ENCODE measurements at places on chromosomes 1 and 21.

GRCh38 chr1:183094351-183094750, 71.1 kb downstream of the LAMC1 start:
- H3K4me3 ChIP-seq, result no peak overlapping the region
- no peaks in the 10 kb centered on the region for H3K27me3 ChIP-seq

DNA sequence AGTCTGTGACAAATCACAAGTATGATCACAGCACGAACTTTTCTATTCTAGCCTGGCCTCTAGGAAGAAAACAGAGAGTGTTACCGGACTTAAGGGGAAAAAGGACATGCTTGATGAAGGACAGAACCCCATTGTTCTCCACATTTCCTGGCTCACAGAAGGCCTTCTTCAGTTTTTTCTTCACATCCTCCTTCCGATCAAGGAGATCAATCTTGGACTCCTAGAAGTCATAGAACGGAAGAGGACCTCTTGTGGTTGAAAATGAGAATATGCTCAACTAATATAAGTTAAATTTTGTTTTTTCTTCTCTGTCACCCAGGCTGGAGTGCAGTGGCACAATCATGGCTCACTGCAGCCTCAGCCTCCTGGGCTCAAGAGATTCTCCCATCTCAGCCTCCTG, 30.3 kb downstream of the YARS1 start:
- H3K27ac ChIP-seq, result no peak overlapping the region
- H3K36me3 ChIP-seq, result no peaks in the 10 kb centered on the region
- DNase-seq, result no peak
- H3K27me3 ChIP-seq, result no peaks in the 10 kb centered on the region

- no peaks in the 10 kb centered on the region for H3K4me1 ChIP-seq
- H3K36me3 ChIP-seq, result no peaks in the 10 kb centered on the region
- H3K4me3 ChIP-seq, result no peak overlapping the region
Measured at GRCh38 chr1:183274836-183275235, 88.8 kb downstream of the LAMC2 start.

GRCh38 chr1:121443001-121443540, 258.3 kb downstream of the SRGAP2C start:
- no peaks in the 10 kb centered on the region for H3K27me3 ChIP-seq
- H3K36me3 ChIP-seq, result no peaks in the 10 kb centered on the region
- H3K4me3 ChIP-seq, result no peak overlapping the region
- peaks cover 2% of the 10 kb centered on the region for H3K4me1 ChIP-seq
- no peak for DNase-seq
- no peak overlapping the region for H3K27ac ChIP-seq

- no peak overlapping the region for H3K27ac ChIP-seq
- peak overlapping the region; percentile 68 for H3K4me3 ChIP-seq
- no peaks in the 10 kb centered on the region for H3K36me3 ChIP-seq
- H3K27me3 ChIP-seq, result no peaks in the 10 kb centered on the region
- H3K4me1 ChIP-seq, result peaks cover 74% of the 10 kb centered on the region
Measured at GRCh38 chr1:41674522-41674921, 190.0 kb upstream of the EDN2 start.

- no peak overlapping the region for H3K27ac ChIP-seq
- no peak overlapping the region for H3K4me3 ChIP-seq
- H3K4me1 ChIP-seq, result peaks cover 13% of the 10 kb centered on the region
- H3K36me3 ChIP-seq, result no peaks in the 10 kb centered on the region
- no peak for DNase-seq
Measured at GRCh38 chr1:201501144-201501543, 5.8 kb downstream of the CSRP1 start.

GRCh38 chr1:227946624-227947385, 927 bp downstream of the WNT9A start:
- H3K27me3 ChIP-seq, result peaks cover 51% of the 10 kb centered on the region
- H3K4me1 ChIP-seq, result peaks cover 17% of the 10 kb centered on the region
- peak overlapping the region; percentile 79 for H3K4me3 ChIP-seq
- H3K27ac ChIP-seq, result no peak overlapping the region
- peak; percentile 44 for DNase-seq

DNA sequence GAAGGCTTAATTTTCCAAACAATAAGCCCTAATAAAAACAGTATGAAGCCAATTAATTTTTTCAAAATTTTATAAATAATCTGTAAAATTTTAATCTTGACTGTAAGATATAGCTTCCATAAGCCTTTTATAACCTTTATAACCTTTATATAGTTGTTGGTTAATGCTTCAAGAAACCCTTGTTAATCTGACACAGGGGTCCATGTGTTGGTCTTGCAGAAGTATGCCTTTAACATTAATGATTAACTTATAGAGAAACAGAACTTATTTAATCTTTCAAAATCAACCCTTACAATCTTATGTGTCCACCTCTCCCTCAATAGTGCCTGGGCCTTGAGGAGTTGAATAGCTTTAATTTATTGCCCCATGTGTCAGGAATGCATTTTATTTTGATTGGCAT, 23.2 kb upstream of the HAO2 start:
- no peak for DNase-seq
- no peak overlapping the region for H3K4me3 ChIP-seq
- H3K36me3 ChIP-seq, result no peaks in the 10 kb centered on the region

DNA sequence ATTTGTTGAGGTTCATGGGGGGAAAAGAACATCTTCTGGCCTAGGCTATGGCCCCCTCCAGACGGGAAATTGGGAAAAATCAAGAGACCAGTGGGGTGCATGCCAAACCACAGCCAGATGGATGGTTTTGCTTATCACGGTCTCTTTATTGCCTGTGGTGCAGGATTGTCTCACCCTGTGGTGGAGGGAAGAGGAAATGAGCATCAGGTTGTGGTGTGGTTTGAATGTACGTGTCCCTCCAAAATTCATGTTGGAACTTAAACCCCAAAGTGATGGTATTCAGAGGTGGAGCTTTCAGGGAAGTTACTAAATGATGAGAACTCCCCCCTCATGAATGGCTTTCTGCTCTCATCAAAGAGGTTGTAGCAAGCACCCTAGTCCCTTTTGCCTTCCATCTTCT, 525.7 kb downstream of the NPHP4 start:
- H3K4me3 ChIP-seq, result no peak overlapping the region
- no peaks in the 10 kb centered on the region for H3K36me3 ChIP-seq
- no peaks in the 10 kb centered on the region for H3K27me3 ChIP-seq
- DNase-seq, result no peak

- H3K36me3 ChIP-seq, result peaks cover 17% of the 10 kb centered on the region
- no peak for DNase-seq
- no peak overlapping the region for H3K27ac ChIP-seq
- no peak overlapping the region for H3K4me3 ChIP-seq
- H3K4me1 ChIP-seq, result no peaks in the 10 kb centered on the region
Measured at GRCh38 chr1:74763807-74764206, 30.9 kb downstream of the TYW3 start.

- no peak for DNase-seq
- no peaks in the 10 kb centered on the region for H3K36me3 ChIP-seq
- no peaks in the 10 kb centered on the region for H3K4me1 ChIP-seq
Measured at GRCh38 chr1:55448261-55448660, 233.1 kb upstream of the USP24 start.

DNA sequence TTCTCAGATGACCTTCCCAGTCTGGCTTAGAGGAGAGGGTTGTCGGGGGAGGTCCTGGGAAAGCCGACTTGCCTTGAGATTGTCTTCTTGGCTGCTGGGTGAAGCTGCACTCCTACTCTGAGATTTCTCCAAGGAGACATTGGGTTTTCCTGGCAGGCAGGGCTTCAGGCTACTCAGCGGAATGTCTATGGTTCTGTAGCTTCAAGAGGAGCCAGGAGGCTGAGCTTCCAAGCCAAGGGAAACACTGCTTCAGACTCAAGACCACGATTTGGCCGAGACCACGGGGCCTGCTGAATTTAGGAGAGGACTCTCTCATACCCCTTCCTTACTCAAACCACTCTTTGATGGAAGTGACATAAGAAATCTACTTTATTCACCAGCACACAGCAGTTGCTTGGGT, 67.8 kb downstream of the NTMT2 start:
- no peak overlapping the region for H3K4me3 ChIP-seq
- H3K36me3 ChIP-seq, result no peaks in the 10 kb centered on the region
- H3K27ac ChIP-seq, result no peak overlapping the region
- no peak for DNase-seq
- H3K4me1 ChIP-seq, result no peaks in the 10 kb centered on the region

DNA sequence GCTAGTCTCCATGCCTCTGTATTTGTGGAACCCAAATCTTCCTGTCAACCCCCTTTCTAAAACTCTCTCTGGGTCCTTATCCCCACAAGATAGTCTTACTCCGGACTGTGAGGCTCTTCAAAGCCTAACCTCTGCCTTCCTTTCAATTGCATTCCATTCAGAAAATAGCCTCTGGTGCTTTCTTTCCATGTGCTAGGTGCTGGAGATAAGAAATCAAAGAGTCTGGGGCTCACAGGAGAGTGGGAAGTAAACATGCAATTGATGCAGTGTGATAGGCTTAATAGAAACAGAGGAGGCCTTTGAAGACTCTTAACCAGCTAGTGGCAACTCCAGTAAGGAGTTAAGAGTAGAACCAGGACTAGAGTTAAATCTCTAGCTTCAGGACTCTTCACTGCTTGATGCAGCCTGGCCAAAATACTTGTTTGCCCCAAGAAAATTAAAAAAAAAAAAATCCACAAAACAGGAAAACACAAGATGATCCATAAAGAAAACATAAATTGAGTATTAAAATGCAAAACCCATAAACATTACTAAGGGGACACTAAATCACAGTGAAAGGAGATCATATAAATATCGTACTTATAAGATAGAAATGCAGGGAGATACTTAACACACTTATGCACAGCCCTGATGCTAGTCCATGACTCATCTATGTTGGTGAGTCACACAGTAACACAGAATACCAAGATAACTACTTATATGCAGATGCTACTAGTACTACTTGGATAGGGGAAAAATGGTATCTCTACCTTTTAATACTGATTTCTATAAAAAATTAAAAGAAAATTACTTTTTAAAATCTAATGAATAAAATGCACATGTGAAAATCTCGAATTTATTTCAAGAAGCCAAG, 341.5 kb downstream of the KCNH1 start:
- peaks cover 37% of the 10 kb centered on the region for H3K27me3 ChIP-seq
- no peaks in the 10 kb centered on the region for H3K4me1 ChIP-seq
- no peak overlapping the region for H3K27ac ChIP-seq
- DNase-seq, result no peak
- H3K36me3 ChIP-seq, result no peaks in the 10 kb centered on the region

- H3K4me1 ChIP-seq, result no peaks in the 10 kb centered on the region
- H3K36me3 ChIP-seq, result peaks cover 38% of the 10 kb centered on the region
- H3K27ac ChIP-seq, result no peak overlapping the region
- H3K27me3 ChIP-seq, result no peaks in the 10 kb centered on the region
- no peak for DNase-seq
Measured at GRCh38 chr1:223780949-223781348, 64.8 kb downstream of the TP53BP2 start.

GRCh38 chr1:1670866-1671265, 12.1 kb upstream of the CDK11B start:
- peaks cover 2% of the 10 kb centered on the region for H3K4me1 ChIP-seq
- no peak overlapping the region for H3K4me3 ChIP-seq
- no peaks in the 10 kb centered on the region for H3K36me3 ChIP-seq
- H3K27me3 ChIP-seq, result no peaks in the 10 kb centered on the region
- DNase-seq, result no peak

GRCh38 chr21:33587792-33588484, 546 bp downstream of the DONSON start:
- H3K27ac ChIP-seq, result peak overlapping the region; percentile 74
- no peaks in the 10 kb centered on the region for H3K36me3 ChIP-seq
- H3K27me3 ChIP-seq, result no peaks in the 10 kb centered on the region
- H3K4me3 ChIP-seq, result peak overlapping the region; percentile 93

GRCh38 chr1:186218654-186219352, 156.2 kb downstream of the TPR start:
- H3K36me3 ChIP-seq, result no peaks in the 10 kb centered on the region
- no peaks in the 10 kb centered on the region for H3K4me1 ChIP-seq
- no peak overlapping the region for H3K4me3 ChIP-seq
- H3K27ac ChIP-seq, result no peak overlapping the region
- DNase-seq, result no peak
- H3K27me3 ChIP-seq, result peaks cover 15% of the 10 kb centered on the region

DNA sequence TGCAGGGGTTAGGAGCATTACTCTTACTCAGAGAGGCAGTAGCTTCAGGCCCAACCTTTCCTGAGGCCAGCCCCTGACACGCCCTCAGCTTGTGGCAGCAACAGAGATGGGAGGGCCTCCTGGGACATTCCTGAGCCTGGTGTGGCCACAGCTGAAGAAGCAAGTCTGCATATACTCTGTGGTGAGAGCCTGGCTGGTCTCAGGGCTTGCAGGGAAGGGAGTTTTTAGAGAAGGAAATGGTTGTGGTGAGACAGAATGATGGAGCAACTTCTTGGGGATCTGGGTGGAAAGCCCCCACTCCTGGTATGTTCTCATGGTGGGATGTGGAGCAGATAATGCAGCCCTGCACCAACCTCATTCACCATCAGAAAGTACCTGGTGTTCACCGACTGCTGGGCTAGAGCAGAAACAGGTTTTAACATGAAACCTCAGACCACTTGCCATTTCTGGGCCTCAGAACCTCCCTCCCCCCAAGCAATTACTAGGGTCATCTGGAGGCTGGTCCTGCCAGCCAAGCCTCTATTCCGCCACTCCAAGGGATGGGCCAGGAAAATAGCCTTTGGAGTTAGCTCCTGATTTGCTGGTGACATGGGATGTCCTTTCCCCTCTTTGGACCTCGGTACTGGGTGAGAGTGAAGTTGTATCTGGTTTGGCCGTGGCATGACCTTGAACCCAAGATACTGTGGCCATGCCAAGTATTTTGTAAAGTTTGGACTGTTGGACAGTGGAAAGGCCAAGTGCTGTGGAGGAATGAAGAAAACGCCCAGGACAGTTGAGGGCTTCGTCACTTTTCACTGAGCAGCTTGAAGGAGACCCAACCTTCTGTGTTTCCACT, 28.1 kb upstream of the RNF19B start:
- no peaks in the 10 kb centered on the region for H3K36me3 ChIP-seq
- DNase-seq, result peak; percentile 72
- H3K4me3 ChIP-seq, result peak overlapping the region; percentile 68
- no peaks in the 10 kb centered on the region for H3K27me3 ChIP-seq
- peak overlapping the region; percentile 94 for H3K27ac ChIP-seq

DNA sequence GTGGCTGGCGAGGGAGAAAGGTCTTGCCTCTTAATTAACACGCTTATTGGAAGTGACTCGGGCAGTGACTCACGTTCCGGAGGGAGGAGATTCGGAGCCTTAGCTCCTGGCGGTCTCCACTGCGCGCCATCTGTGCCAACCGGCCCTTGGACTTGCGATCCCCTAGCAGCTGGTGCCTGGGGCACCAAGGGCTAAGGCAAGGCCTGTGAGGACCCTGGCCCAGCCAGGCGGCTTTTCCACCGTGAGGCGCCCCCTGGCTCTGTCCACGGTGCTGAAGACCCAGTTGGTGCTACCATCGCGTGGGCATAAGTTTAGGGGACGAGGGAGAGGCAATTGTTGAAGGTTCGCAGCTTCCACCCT, 1.3 kb upstream of the SYT6 start:
- no peaks in the 10 kb centered on the region for H3K4me1 ChIP-seq
- no peak for DNase-seq
- H3K4me3 ChIP-seq, result no peak overlapping the region
- H3K36me3 ChIP-seq, result peaks cover 8% of the 10 kb centered on the region
- H3K27me3 ChIP-seq, result peaks cover 67% of the 10 kb centered on the region

- no peak for DNase-seq
- no peaks in the 10 kb centered on the region for H3K27me3 ChIP-seq
- H3K36me3 ChIP-seq, result no peaks in the 10 kb centered on the region
- H3K4me3 ChIP-seq, result no peak overlapping the region
- H3K27ac ChIP-seq, result no peak overlapping the region
Measured at GRCh38 chr21:44317241-44317782, 17.5 kb downstream of the PFKL start.

Measured in naive B cell (primary cell).